Activated T-helper 1 cell treated with anti-CD3 and anti-CD28 coated beads, Interleukin-2, amount 50 U/mL, for 16 hours (primary cell): ENCODE measurements at places on chromosomes 6 and 20.

- no peak for DNase-seq
Observed at GRCh38 chr6:41332241-41332640, 3.2 kb upstream of the NCR2 start.

GRCh38 chr6:170407200-170407599, 100.6 kb downstream of the FAM120B start:
- no peak for DNase-seq

DNA sequence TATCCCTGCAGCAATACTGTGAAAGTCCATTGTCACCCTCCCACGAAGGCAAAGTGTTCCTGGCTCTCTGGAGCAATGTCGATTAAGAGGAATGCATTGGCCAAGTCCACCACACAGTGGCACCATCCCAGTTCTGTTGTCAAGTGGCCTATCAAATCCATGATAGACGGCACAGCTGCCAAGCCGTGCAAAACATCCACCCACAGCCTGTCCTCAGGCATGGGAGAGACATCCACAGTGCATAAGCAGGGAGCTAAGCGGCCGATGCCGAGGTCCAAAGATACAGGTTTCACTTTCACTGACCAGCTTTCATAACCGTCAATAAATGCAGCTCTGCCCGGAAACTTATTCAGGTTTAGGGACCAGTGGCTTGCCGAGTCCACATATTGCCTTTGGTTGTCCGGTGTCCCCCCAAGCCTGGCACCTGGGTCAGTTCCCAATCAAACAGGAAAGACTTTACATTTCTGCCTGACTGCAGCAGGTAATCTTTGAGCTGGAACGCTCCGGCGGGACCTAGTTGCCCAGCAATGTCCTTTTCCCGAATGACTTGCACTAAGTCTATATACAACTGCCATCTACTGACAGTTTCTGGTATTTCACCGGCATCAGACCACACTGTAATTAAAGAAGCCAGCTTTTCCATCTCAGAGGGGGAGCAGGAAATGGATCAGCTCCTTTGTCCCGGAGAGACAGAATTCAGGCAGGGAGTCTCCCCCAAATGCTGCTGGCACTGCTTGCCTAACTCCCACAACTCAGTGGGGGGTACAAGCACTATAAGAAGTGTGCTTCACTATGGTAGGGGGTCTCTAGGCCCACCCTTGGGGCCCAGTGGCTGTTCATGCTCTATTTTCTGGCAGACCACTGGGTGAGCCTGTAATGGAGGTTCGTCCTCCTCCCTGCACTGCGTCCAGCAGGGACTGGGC, 6.3 kb downstream of the ZKSCAN3 start:
- DNase-seq = no peak

DNA sequence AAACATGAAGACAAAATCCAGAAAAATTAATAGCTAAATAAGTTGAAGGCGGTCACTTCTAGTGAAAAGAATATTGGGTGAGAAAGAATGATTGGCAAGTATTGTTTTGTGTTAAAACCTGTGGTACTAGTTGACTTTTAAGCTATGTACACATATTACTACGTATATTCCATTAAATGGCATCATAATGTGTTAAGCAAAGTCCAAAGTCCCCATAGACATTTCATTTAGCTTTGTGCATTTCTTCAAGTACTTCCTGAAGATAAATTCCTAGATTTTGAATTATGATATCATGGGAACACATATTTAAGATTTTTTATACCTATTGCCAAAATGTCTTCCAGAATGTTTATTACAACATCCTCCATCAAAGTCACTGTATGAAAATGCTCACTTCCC, 272.7 kb upstream of the IRAK1BP1 start:
- DNase-seq = no peak

- DNase-seq = no peak
Observed at GRCh38 chr6:80156221-80156620, 49.8 kb downstream of the BCKDHB start.

- no peak for DNase-seq
Observed at GRCh38 chr6:119360262-119360915, 10.8 kb upstream of the MAN1A1 start.

GRCh38 chr6:144710207-144710606, 425.1 kb downstream of the UTRN start:
- no peak for DNase-seq

GRCh38 chr6:107434812-107435211, 24.6 kb downstream of the PDSS2 start:
- DNase-seq = no peak

DNA sequence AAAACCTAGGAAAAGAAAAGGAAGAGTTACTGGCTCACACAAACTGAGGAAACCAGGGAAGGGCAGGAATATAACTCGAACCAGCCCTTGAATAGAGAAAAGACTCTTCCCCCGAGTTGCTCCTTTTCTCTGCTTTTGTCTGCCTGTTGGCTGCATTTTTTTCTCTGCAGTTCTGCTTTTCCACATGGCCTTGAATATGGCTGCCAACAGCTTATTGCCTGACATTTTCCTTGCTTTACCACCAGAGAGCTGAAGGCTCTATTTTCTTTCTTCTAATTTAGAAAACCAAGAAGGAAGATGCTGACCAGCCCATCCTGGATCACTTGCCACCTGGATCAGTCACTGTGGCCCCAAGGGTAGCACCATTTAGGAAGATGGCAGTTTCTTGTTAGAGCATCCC, 164.8 kb upstream of the MAN1A1 start:
- DNase-seq = no peak

DNA sequence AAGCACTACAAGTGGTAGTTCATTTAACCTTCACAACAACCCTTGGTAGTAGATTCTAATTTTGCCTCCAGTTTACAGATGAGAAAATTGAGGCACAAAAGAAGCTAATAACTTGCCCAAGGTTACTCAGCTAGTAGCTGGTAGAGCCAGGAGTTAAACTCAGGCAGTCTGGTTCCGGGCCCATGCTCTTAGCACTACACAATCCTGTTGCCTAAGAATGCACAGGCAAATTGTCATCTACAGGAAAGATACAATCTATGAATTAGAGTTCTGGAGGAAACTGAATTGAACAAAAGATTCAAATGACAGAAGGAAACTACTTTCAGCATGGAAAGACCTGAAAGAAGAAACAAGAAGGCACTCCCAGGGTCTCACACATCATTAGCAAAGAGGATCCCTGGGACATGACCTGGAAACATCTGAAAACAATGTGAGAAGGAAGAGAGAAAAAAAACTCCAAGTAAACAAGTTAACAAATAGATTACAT, 56.8 kb downstream of the ZHX3 start:
- DNase-seq = no peak

DNA sequence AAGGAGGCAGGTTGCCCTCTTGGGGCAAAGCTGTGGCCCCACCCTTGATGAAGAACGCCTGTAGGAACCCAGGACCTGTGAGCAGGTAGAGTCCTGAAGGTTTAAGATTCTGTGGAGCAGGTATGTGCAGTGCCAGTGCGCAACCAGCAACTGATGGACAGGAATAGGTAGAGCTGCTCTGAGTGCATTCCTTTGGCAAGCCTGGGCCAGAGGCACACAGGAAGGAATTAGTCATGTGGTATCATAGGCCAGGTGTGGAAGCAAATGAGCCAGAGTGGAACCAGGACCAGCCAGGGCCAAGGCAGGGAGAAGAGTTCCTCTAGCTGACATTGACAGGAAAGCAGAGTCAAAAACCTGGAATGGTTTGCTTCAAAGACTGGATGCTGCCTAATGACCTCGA, 1.4 kb upstream of the KHDC1 start:
- DNase-seq = no peak

GRCh38 chr6:105313211-105313610, 89.7 kb downstream of the PREP start:
- no peak for DNase-seq

- no peak for DNase-seq
Observed at GRCh38 chr6:19811397-19812079, 25.6 kb upstream of the ID4 start.

DNA sequence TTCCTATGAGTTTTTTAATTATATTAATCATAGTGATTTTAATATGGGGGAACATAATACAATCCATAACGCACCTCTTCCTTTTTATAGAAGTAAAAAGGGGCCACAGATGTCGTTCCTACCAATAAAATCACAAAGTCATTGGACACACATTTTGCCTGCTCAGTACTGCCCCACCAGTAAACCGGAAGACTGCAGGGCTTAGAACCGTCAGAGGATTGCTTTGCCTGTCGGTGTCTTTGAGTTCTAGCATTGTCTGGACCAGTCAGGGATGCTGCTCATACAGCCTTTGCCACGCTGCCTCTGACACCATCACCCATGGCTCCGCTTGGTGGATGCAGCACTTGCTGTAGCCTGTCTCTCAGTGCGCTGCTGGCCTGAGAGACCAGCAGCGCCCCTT, 853.6 kb downstream of the C6orf118 start:
- no peak for DNase-seq

DNA sequence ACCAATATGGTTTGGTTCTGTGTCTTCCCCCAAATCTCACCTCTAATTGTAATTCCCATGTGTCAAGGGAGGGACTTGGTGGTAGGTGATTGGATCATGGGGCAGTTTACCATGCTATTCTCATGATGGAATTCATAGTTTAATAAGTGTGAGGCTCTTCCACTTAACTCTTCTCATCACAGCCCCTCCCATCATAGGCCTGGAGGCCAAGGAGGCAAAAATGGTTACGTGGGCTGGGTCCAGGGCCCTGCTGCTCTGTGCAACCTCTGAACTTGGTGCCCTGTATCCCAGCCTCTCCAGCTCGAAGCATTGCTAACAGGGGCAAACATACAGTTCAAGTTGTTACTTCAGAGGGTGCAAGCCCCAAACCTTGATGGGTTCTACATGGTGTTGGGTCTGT, 232.7 kb downstream of the ADGRG6 start:
- no peak for DNase-seq

GRCh38 chr6:81849248-81849647, 96.8 kb upstream of the TENT5A start:
- no peak for DNase-seq

- DNase-seq = peak; percentile 58
Observed at GRCh38 chr6:32087574-32088486, 21.3 kb downstream of the TNXB start.

DNA sequence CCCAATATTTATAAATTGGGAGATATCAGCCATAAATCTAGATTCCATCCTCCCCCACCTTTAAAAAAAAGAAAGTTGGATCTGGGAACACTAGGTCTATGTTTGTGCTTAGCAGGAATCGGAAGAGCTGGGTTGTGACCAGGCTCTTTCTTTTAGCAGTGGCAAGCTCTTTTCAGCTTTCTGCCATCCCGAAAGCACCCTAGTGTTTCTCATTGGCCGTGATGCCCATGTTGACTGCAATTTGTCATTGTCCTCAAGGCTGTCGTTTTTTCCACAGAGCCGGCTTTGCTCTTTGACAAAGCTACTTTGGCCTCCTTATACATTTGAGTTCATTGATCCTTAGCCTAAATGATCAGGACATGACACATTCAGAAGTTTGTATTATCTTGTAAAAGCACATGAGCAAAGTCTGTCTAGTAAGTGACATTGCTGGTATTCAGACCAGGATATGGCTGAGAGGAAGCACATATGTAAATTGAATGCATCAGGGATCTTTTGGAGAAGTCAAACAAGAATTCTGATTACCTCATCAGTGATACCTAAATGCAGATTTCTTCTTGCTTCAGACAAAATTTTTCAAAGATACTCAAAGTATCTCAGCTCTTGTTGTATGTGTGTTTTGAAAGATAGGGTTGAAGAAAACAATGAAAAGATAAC, 50.1 kb downstream of the CARMIL1 start:
- no peak for DNase-seq

- no peak for DNase-seq
Observed at GRCh38 chr6:123570813-123571684, 65.7 kb downstream of the TRDN start.

GRCh38 chr20:12012241-12013222, 94.8 kb downstream of the BTBD3 start:
- no peak for DNase-seq

GRCh38 chr6:109183109-109183650, 87.9 kb downstream of the CEP57L1 start:
- no peak for DNase-seq

DNA sequence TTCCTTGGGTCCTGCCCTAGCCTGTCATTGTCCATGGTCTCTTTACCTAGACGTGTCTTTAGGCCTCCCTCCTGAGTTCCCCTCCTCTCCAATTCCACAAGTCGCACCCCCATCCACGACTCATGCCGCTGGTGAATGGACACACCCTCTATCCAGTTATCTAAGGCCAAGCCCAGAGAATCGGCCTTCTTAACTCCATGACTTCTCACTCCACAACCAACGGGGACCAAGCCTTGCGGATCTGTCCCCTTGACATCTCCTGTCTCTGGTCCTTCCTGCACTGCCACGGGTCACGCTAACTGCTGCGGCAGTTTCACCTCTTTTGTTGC, 7.0 kb upstream of the RREB1 start:
- DNase-seq = no peak

DNA sequence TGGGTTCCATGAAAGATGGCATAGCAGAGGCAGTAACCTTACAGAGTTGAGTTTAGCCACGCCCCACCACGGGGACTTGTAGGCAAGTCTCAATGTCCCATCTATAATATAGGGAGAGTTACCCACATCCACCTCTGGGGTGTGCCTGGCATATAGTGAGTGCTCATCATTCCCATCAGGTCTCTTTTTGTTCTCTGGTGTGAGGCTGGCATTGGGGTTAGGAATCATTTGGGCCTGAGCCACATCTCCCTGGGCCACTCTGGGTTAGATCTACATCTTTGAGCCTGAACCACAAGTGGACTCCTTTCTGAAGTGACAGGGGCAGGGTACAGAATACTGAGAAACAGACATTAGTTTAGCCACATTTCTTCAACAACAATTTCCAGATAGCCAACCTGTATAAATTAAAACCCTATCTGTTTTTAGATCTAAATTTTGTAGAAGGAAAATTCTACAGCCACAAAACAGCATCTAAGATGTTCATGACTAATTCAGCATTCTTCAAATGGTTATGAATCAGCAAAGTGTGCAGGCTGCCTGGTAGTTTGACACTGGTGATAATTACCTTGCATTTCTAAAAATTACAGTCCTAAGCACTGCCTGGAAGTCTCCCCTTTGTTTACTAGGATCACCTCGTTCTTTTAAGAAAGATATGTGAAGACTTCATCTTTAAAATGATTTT, 20.1 kb downstream of the RNF24 start:
- no peak for DNase-seq

GRCh38 chr6:705047-705446, 12.1 kb upstream of the EXOC2 start:
- no peak for DNase-seq
